Gastrocnemius medialis (tissue), 4 donors: ENCODE measurements at places on chromosomes 6 and 20.

DNA sequence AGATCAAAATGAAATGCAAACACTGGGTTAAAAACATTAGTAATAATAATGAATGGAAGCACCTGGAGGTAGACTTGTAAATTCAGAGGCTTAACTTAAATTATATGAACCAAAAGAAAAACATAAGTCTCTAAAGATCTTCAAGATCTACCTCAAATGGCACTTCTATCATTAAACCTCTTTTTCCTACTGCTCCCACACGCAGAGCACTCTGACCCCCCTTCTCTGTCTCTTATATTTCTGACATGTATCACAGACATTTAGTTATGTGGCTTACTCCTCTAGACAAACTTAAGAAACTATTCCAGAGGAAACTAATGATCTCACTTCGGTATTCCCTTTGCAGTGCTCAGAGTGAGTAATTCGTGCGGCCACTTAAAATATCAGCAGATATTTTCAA, 1.1 kb downstream of the TBC1D32 start:
- no peak for DNase-seq

GRCh38 chr6:21228876-21229460, 364.6 kb upstream of the SOX4 start:
- DNase-seq: no peak

GRCh38 chr6:105797983-105798453, 288.1 kb upstream of the PRDM1 start:
- DNase-seq: peak; percentile 41

DNA sequence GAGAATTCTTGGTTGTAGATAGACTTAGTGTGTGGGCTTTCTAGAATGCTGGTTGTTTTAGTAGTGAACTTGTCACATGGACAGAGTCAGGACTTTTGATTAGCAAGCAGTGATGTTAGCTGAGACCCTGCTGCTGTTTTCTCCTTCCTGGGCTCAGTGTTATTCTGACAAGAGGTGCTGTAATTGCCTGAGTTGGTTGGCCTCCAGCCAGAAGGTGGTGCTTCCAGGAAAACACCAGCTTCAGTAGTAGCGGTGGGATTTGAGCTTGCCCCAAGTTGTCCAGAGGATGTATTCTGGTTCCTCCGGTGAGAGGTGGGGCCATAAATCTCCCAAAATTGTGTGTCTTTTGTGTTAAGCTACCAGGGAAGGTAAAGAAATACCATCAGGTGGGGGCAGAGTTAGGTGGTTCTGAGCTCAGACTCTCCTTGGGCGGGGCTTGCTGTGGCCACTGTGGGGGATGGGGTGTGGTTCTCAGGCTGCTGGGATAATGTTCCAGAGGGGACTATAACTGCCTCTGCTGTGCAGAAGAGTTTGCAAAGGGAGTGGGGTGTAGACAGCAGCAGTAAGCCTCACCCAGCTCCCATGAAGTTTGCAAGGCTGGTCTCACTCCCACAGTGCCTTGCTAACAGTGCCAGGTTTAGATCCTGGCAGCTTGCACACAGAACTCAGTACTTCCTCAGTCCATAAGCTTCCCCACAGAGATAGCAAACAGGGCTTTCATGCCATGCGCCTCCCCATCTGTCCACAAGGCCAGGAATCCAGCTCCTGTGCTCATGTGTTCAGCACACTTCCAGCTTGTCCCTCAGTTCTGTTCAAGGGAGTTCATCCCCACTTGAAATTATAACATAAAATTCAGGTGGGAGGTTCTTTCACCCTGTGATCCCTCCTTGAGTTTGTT, 278.4 kb upstream of the PTCHD4 start:
- no peak for DNase-seq

GRCh38 chr6:39079197-39080125, 30.9 kb downstream of the GLP1R start:
- no peak for DNase-seq
